ENCODE measurements at places on chromosomes 13 and 19. TPM values are rescaled to one million over a fixed set of nuclear protein-coding genes. Genes with fewer than 3 reads are reported as not detected.

DNA sequence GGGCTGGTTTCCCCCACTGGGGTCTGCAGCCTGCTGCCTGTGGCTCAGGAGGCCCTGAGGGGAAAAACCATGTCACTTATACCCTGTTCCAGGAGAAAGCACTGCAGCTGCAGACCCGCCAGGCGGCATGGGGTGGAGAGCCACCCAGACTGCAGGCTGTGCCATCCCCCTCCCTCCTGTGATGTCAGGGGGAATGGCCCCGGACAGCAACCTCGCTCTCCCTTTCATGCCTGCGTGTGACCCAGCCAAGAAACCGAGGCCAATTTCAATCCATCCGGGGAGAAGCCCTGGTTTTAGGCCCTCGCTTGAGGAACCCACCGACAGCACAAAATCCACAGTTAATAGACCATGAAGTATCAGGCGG is 37.2 kb upstream of the MATK start:
- DNase-seq, result no peak

GRCh38 chr19:45972947-45973540 is 621 bp downstream of the NOVA2 start:
- no peak for DNase-seq

DNA sequence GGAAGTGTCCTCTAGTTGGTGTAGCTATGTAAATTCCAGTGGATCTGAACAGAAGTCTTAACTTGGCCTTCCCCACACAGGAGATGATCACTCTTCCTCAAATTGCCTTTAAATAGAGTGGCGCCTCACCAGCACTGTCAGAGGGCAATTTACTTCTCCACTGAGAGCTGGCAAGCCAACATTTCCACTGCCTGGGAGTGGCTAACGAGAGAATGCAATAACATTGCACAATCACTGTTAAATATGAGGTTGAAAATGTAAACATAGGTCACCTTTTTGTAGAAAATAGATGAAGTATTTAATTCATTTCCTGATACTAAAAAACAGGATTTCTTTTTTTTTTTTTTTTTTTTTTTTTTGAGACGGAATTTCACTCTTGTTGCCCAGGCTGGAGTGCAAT is 55.4 kb upstream of the UBL3 start:
- no peak for DNase-seq

- DNase-seq, result no peak
Measured at GRCh38 chr19:46297700-46298478, 1.0 kb downstream of the HIF3A start.

DNA sequence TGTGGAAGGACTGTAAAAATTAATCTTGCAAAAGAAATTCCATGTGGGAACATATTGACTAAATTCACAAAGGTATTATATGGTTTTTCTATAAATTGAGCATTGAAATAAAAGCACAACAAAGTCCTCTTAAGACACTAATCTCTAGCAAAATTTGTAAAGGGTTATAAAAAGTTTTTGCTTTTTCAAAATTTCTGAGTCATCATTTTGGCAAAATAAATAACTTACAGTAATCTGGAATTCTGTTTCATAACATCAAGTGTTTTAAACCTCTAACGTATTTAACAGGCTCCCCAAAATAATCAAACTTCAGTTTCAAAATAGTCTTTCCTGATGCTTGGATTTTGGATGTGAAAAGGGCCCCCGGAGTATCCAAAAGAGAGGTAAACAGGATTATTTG is 26.0 kb downstream of the MED4 start:
- no peak for DNase-seq

CD70 gene
- not detected for total RNA-seq

DNA sequence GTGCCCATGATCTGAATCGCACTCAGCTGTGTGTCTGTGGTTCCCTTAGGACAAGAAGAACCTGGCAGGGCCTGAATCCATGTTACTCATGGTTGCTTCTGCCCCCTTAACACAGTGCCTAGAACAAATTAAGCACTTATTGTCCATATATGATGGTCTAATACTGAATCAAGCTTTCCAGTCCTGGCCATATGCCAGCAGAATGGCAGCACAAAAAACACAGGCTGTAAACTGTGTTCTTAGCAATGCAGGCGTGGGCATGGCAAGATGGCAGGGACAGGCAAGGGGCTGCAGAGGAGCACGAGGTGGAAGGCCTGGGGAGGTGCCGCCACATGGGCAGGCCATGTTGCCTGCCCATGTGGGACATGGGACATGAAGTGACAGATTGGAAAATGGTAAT is 68.2 kb downstream of the LATS2 start:
- DNase-seq, result no peak

Measured in pancreas (tissue), 10 donors.